Nasal cavity respiratory epithelium epithelial cell of viscerocranial mucosa (primary cell): ENCODE measurements at places on chromosomes 5 and 9. TPM values are rescaled to one million over a fixed set of nuclear protein-coding genes. Genes with fewer than 3 reads are reported as not detected.

Gene OR13F1
- total RNA-seq, result not detected in 2 replicates

Gene DMGDH
- total RNA-seq, result 3.1 and 14.0 TPM in 2 replicates

Gene UNC13B
- 24.9 and 38.2 TPM in 2 replicates for total RNA-seq

Gene GSN
- total RNA-seq, result 215 and 498 TPM in 2 replicates

Gene TSSK1B
- under 0.01 and 1.1 TPM in 2 replicates for total RNA-seq

Gene EIF4EBP3
- total RNA-seq, result 3.1 and 3.8 TPM in 2 replicates

Gene SLC1A3
- total RNA-seq, result 13.0 and 16.9 TPM in 2 replicates

Gene IPPK
- 40.7 and 62.1 TPM in 2 replicates for total RNA-seq

Gene ADGRD2
- 0.07 and 0.34 TPM in 2 replicates for total RNA-seq

Gene ARL14EPL
- not detected in 2 replicates for total RNA-seq

Gene COL23A1
- total RNA-seq, result under 0.01 and 1.2 TPM in 2 replicates

Gene BRINP1
- total RNA-seq, result 0.34 and 14.4 TPM in 2 replicates

Gene REEP2
- 0.34 and 2.8 TPM in 2 replicates for total RNA-seq

Gene MAMDC4
- 1.4 and 6.5 TPM in 2 replicates for total RNA-seq

Gene FRRS1L
- total RNA-seq, result 0.07 TPM in 1 of 2 replicates, not detected in the other

Gene PCDHGB1
- total RNA-seq, result 0.34 and 1.6 TPM in 2 replicates

Gene STK32A
- total RNA-seq, result 0.34 and 3.1 TPM in 2 replicates

Gene DOLPP1
- total RNA-seq, result 12.2 and 16.4 TPM in 2 replicates

Gene ECSCR
- total RNA-seq, result not detected in 2 replicates

Gene PCSK1
- under 0.01 TPM in 2 replicates for total RNA-seq

Gene TEX48
- total RNA-seq, result not detected in 2 replicates

Gene ENC1
- total RNA-seq, result 9.2 and 23.6 TPM in 2 replicates

Gene PCDHAC1
- 1.4 and 6.9 TPM in 2 replicates for total RNA-seq

Gene SGCD
- 0.14 TPM in 1 of 2 replicates, not detected in the other for total RNA-seq

Gene LECT2
- not detected in 2 replicates for total RNA-seq

Gene MRPL22
- total RNA-seq, result 18.1 and 18.8 TPM in 2 replicates

Gene C9orf72
- 21.4 and 26.3 TPM in 2 replicates for total RNA-seq

Gene NR6A1
- 2.1 and 5.2 TPM in 2 replicates for total RNA-seq

Gene POU4F3
- under 0.01 and 0.14 TPM in 2 replicates for total RNA-seq

Gene AK8
- 0.21 and 0.34 TPM in 2 replicates for total RNA-seq

Gene ACO1
- total RNA-seq, result 13.3 and 41.6 TPM in 2 replicates

Gene ZNF189
- total RNA-seq, result 11.3 and 21.6 TPM in 2 replicates

Gene SPINK6
- 1.7 TPM in 1 of 2 replicates, not detected in the other for total RNA-seq

Gene PCA3
- total RNA-seq, result not detected in 2 replicates

Gene IFNK
- not detected in 2 replicates for total RNA-seq

Gene RNF208
- 0.34 and 0.78 TPM in 2 replicates for total RNA-seq
